ENCODE measurements at places on chromosomes 7 and 10.

GRCh38 chr10:8407501-8408021 lies 353.1 kb downstream of the GATA3 start:
- DNase-seq, result no peak

- DNase-seq, result no peak
Measured at GRCh38 chr7:29091715-29092114, 54.6 kb downstream of the CPVL start.

- no peak for DNase-seq
Measured at GRCh38 chr7:132023466-132023865, 467.0 kb upstream of the PODXL start.

DNA sequence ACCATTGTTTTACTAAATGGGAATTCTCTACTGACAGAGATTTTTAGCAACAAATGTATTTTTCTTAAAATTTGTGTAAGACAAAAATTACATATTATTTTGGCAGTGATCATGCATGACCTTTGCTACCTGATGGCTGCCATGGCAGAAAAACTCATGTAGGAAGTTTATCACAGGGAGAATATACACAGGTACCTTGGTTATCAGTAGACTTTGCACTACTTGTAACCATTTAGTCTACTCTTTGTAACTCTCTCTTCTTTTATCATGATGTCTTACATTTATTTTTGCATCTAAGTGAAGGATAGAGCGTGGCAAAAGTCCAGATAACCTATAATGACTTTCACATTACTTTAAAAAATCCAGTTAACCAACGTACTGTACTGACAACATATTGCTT lies 34.1 kb downstream of the REEP3 start:
- no peak for DNase-seq

- no peak for DNase-seq
Measured at GRCh38 chr7:82209179-82209747, 234.3 kb downstream of the CACNA2D1 start.

DNA sequence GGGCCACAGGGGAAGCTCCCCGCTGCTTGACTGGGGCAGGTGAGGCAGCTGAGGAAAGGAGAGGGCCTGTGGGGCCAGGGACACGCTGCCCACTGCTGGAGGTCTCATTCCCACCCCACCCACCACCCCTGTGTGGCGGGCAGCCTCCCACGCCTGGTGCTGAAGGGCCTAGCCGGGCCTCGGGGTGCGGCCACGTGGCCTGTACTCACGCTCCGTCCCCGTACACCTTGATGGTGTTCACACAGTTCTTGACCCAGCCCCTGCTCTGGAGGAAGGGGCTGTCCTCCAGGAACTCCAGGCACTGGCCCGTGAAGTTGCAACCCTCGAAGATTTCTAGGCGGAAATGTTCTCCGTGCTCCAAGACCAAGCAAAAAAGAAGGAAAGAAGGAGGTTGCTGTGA lies 4.0 kb downstream of the CRYGN start:
- DNase-seq, result no peak

DNA sequence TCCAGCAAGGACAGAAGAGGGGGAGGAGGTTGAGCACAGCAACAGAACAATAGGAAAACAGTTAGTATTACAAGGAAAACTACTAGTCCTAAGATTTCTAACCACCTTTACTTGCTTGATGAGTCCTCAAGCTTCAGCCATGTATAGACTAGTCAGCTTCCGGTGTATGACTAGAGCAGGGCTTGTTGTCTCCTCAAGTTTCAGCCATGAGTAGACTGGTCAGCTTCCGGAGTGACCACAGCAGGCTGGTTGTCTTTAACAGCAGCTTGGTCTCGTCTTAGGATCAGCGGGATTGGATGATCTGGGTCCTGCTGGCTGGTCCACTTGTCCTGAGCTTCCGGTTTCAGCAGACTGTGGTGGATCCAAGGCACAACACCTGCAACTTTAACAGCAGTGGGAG lies 10.6 kb upstream of the ZNF239 start:
- no peak for DNase-seq

- DNase-seq, result peak; percentile 28
Measured at GRCh38 chr7:44580945-44581878, 819 bp downstream of the TMED4 start.

DNA sequence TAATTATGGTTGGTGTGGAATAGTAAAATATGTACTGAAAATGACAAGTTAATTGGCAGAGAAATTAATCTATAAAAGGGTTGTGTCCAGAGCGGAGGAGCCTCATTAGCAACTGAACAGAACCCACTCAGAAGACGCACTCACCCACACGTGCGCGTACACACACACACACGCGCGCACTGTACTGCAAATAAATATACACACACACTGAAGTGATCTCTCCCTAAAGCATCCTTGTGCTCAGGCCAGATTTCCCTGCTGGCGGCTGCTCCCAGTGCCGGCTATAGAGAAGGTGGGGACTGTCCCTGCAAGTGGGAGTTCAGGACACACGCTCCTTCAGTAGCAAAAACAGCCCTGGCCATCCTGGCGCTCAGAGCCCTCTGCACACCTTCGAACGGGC lies 85.2 kb downstream of the CHST15 start:
- DNase-seq, result no peak

DNA sequence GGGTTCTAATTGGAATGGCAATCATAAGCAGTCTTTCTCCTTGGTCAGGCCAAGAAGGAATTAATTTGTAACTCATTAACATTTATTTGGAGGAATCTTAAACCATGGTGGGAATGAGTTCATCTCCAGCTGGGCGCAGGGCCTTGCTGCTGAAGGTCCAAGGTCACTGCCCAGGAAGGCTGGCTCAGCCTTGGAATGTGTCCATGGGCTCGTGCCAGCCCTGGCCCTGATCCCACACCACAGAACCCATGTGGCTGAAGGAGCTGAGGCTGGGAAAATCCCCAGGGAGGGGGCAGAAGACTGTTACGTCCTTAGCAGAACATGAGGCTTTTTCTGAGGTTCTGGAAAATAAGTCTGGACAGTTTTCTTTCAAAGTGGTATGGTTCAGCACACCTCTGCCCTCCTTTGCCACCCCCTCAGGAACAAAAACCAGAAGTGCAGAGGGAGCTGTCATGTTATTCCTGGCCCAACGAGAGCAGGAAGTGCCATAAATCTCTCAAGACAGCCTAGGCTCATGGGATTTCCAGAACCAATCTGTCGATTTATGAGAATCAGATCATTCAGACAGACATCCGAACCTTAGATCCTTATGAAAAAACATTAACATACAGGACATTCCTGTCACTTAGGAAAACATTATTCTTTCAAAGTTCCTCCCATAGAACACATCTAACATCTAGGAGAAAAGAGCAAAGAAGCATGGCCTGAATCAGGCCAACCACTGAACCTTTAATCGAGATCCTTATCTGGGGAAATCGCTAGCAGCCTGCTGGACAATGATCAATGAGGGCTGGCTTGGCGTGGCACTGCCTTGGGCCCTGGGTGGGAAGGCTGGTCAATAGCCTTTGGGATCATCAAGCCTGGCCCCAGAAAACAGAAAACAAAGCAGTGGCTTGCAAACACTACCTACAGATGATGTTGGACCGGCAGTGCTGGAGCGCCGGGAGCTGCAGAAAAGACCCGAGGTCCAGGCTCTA lies 134.3 kb downstream of the TAX1BP1 start:
- no peak for DNase-seq

DNA sequence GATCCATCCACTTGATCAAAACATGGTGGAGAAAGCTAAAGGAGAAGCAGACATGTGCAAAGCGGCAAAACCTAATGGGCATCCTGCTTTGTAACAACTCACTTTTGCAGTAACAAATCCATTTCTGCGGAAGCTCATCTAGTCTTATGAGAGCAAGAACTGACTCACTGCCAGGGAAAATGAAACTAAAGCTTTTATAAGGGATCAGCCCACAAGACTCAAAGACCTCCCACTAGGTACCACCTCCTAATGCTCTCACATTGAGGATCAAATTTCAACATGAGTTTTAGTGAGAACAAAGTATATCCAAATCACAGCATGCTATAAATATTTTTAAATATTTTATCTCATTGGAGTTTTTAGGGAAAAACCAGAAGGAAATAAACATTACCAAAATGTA lies 120.1 kb upstream of the GNAI1 start:
- no peak for DNase-seq
